Stimulated activated CD4-positive, alpha-beta T cell treated with anti-CD3 and anti-CD28 coated beads, Interleukin-15, amount 100 ng/mL, for 1 hour (primary cell): ENCODE measurements at places on chromosomes 1 and 21.

DNA sequence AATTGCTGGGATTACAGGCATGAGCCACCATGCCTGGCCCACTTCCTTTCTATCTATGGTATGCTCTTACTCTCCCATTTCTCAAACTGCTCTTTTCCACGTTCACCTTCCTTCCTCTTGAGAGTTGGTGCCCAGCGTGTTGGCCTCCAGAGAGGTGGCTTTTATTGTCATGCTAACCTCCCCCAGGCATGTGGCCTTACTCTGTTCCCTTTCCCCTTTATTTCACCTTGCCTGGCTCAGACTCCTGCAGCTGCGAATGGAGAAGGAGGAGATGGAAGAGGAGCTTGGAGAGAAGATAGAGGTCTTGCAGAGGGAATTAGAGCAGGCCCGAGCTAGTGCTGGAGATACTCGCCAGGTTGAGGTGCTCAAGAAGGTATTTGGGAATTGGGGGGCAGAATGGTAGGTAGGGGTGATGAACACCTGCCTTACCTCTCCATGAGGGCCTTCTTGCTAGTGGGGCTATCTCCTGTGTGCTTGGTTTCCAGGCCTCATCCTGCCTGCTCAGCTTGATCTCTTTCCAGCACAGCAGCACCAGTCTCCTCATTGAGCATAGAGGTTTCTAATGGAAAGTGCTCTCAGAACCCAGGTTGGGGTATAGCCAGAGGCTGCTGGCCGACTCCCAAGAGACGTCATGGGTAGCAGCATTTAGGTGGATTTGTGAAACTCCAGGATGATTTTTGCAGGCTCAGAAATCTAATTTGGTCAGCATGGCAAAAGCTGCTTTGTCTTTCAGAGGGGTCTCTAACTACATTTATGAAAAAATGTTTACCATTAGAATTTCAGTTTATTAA, 13.2 kb upstream of the TUFT1 start:
- no peak for DNase-seq

DNA sequence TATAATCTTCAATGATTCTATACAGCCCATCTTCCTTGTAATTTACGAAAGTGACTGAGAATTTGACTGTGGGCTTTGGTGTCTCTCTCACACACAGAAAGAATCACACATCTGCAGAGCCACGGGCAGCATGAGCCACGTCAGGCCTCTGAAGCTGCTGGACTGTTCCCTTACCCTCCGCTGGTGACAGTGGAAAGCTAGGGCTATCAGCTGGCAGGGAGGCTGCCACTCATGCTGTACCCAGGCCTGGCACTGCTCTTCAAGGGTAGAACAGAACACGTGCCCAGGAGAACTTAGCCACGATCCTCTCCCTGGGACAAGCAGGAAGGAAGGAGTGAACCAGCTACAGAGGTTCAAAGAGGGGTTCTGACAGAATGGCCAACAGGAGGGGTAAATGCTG, 90.7 kb downstream of the JAK1 start:
- DNase-seq, result no peak

DNA sequence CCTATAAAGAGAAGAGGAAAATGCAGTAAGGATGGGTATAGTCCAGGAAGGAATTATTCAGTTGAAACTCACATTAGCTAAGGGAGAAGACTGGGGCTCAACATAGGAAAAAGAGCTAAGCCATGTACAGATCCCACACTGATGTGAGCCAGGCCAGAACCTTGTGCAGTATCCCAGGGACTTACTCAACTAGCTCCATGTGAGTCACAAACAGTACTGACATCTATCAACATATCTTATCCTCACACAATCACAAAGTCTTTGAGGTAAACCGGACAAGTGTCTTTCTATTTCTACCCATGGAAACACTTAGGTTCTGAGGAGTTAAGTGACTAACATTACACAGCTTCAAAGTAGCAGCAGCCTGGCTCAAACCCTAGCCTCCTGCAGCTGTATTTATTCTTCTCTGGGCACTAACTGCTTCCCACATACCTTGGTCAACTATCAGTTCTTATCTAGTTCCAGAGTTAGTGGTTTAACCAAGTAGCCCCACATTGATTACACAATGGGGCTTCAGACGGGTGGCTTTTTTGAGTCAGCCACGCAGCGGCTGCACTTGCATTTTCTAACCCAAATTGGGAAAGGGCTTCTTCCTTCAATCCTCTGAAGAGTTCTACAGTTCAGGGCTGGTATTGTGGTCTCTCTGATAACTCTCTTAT, 9.5 kb downstream of the CD5L start:
- DNase-seq, result no peak

DNA sequence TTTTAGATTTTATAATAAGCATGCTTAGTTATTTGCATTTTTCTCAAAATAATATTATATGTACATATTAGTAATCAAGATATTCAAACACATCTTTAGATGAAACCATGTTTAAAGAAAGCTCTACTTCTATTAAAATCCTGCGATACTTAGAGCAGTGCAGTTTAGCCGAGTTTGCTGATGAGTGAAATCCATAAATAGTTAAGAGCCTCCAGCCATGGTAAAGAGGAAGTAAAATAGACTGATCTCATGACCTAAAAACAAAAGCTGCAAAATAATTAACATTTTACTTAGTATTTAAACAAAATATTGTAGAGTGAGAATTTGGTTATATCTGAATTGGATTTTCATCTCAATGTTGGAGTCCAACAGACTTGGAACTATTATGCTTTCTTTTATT, 147.4 kb upstream of the NRIP1 start:
- no peak for DNase-seq

- no peak for DNase-seq
Observed at GRCh38 chr1:159751031-159751430, 29.7 kb upstream of the DUSP23 start.

GRCh38 chr1:154198756-154199562, 7.1 kb upstream of the TPM3 start:
- no peak for DNase-seq

- DNase-seq, result no peak
Observed at GRCh38 chr21:43939443-43940328, 72.4 kb upstream of the TRAPPC10 start.

GRCh38 chr1:2547210-2548067, 8.7 kb upstream of the TNFRSF14 start:
- DNase-seq, result no peak

DNA sequence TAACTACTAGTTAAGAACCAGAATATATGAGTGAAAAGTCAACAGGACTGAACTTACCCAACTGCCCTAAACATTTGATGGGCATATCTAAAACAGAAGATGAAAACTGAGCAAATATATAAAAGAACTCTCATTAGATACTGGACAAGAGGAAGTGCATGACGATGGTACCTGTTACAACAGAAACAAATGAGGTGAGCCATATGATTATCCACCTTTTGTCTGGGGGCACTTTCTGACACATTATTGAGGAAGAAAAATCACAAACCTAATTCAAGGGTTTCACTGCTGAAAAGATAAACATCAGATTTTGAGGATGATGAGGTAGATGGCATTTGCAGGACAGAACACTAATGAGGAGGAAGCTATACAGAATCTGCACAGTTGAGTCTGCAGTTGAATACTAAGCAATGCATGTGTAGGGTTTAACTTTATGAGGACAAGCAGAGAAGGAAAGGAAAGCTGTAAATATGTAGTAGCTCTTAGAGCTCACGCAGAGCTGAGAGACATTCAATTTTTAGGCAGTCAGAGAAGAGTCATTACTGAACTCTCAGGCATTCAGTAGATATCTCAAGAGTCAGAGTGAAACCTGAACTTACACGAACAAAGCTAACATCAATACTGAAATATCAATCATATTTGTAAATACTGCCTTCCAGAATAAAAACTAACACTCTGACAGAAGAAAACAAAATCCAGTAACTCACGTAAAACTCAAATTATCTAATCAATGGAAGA, 262.1 kb downstream of the AKT3 start:
- DNase-seq, result no peak

GRCh38 chr1:182279724-182280503, 111.7 kb downstream of the GLUL start:
- DNase-seq, result no peak

DNA sequence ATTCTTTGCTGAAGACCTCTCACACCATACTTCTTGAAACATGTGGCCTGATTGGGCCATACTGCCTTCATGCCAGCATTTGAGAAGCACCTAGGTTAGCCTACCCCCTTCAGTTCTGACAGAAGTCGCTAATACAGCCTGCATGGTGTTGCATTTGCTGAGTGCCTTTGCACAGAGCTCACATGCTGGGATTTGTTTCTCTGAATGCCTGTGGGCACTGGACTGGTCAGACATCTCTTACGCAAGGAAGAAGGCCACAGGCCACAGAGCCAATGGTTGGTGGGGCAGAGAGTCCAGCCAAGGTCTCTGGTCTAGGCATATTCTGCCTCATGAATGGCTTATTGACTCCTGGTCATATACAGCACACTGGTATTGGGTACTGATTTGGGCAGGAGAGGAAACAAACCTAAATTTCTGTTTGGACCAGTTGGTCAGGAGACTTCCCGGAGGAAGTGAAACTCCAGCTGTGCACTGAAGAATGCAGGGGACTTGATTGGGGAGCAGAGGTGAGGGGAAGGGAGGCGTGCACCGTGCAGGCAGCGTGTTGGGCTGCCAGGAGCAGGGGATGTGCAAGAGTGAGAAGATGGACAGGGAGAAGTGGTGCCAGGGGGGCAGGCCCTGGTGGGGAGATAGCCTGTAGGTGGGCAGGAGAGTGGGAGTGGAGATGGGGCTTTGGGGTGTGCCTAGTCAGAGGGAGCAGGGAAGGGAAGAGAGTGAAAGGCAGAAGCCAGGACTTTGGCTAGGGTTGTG, 18.1 kb downstream of the URB2 start:
- no peak for DNase-seq
